Fibroblast of skin of left biceps (primary cell): ENCODE measurements at places on chromosomes 5 and 9.

- DNase-seq = no peak
These were observed 98.9 kb downstream of the MAN2A1 start for GRCh38 chr5:109788596-109788995.

GRCh38 chr5:17444496-17444895 lies 53.5 kb upstream of the TAF11L2 start:
- no peak for DNase-seq

DNA sequence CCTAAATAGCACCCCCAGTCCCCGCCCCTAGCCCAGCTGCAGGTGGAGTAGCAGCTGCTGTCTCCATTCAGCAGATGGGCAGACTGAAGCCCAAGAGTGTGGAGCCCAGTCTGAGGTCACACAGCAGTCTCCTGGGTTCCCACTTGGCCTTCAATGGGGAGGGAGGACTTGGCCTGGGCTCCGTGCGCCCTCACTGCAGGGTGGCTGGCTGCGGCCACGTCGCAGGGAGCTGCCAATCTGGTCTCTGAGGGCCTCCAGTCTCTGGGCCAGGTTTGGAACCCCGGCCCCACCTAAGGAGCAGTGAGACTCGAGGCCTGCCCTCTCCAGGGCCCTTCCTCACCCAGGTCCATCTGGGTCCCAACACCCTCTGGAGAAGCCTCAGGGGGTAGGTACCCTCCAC lies 7.4 kb downstream of the KIF12 start:
- no peak for DNase-seq

DNA sequence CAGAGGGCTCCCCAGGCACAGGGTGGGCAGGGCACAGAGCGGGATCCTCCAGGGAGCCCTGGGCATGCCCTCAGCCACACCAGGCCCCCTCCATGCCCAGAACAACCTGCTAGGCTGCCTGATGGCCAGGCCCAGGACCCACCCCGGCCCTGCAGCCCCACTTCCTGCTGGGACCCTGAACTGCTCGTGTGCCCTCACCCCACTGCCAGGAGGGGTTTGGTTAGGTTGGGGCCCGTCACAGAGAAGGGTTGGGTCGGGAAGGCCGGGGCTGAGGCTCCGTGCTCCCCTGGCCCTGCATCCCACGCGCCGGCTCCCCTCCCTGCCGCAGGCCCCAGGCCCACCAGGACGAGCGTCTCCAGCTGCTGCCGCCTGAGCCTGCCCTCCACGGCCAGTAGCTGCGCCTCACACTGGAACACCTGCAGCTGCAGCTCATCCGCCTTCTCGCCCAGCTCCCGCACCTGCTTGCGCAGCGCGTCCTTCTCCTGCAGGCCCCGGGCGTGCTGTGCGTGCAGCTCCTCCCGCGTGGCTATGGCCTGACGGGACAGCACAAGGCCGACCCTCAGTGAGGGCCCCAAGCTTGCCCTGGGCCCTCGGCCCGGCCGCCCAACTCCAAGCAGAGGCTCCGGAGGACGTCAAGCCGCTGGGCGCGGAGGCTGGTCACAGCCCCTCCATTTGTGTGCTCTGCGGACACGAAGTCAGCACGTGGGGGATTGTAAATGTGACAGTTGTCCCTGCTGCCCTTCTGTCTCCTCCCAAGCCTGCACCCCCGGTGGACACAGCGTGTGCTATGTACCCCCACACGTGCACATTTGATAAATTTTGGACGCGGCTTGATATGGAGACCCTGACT lies 4.0 kb upstream of the DNLZ start:
- DNase-seq = no peak

DNA sequence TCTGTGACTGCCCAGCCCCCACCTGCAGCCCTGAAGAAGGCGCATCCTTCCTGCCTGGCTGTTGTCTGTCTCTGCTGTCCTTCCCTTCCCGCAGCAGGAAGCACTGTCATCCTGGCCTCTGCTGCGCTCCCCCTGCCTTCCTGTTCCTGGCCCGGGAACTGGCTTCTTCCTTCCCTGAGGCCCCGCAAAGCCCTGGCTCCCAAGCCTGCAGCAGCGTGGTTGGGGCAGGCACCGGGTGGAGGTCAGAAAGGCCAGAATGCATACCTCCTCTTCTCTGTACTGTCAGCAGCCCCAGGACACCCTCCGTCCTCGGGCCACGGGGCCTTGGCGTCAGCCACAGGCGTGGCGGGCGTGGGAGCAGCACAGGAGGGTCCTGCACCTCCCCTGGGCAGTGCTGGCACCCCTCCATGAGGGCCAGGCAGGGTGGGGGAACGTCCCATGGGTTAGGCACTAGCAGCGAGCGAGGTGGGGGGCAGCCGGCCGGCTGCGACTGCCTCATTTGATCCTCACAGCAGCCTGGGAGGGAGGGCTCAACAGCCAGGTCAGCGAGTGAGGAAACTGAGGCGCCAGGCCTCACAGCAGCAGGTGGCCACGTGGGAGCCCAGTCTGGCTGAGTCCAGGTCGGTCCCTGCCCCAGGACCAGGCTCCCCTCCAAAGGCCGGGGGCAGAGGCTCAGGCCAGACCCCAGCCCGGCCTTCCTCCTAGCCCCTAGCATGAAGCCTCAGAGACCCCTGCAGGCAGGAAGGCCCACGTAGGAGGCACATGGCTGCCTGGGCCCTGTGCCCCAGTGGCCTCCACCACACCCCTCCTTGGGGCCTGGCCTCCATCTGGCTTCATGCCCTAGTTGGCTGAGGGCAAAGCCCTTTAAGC lies 9.4 kb downstream of the FLT4 start:
- DNase-seq = no peak

DNA sequence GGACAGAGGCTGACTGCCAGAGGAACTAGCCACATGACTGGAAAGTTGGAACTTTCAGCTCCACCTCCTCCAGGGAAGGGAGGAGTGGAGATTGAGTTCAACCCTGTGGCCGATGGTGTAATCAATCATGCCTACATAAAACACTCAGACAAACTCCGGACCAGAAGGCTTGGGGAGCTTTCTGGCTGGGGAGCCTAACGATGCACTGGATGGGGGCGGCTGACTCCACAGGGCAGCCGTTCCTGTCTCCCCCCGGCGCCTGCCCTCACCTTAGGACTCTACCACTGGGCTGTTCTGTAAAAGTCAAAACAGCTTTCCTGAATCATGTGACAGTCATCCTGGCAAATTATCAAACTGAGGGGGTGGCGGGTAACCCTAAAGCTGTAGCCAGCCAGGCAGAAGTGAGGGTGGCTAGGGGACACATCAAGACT lies 58.0 kb downstream of the GOLM1 start:
- DNase-seq = no peak

DNA sequence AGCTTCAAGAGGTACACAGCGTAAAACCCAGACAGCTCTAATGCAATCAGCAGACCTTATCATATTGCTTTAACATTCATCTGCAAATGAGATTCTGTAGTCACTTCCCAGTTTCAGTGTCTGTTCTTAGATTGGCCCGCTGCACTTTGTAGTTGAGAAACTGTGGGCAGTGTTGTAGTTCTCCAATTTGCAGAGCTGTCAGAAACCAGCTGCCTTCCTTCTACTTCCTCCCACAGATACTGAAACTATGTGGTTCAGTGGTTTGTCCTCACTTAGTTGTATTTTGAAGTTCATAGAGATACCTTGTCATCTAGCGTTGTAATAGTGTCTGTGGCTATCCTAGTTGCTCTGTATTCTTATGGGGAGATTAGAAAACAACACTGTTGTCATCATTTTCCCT lies 39.6 kb upstream of the TRIM36 start:
- no peak for DNase-seq

GRCh38 chr5:167305591-167306213 lies 985.7 kb upstream of the WWC1 start:
- no peak for DNase-seq

GRCh38 chr9:33320568-33321261 lies 30.4 kb downstream of the NFX1 start:
- DNase-seq = peak; percentile 93

GRCh38 chr5:86074297-86074696 lies 543.4 kb upstream of the COX7C start:
- no peak for DNase-seq

DNA sequence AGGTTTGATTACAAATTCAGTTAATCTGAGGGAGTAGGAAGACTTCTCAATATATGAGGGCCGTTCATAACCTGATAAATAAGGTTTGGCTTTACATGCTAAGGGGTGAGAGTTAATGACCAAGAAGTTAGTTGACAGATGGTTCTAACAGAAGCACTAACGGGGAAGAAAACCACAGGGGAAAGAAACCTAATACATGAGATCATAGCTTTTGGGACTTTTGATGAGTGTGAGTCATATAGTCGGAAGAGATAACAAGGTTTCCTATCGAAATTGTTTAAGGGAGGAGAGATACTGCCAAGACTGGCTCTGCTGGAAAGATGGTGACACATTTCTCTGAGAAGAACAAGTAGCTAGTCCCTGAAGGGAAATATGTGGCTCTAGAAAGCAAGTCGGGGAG lies 140.1 kb downstream of the COX7C start:
- DNase-seq = no peak

DNA sequence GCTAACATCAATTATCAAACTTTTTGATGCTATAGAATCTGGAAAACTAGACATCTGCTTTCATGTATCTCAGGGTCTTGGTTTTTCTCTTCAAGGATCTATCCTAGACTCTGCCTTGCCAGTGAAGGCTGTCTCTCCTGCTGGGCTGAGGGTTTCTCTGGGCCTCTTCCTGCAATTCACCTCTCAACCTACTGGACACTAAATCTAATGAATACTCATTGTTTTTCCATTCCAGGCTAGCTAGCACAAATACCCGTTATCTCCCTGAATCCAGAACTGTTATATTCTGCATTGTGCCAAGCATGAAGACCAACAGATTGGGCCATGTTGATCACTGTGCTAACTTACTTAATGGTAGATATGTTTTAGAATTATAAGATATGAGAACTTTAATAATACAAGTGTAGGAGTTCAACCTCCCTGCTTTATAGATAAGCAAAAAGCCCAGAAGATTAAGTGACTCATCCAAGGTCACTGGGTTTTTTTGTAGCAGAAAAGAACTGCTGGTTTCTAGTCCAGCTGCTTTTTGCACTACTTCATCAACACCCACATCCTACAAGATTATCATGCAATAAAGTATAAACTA lies 56.5 kb upstream of the RNF38 start:
- DNase-seq = no peak
